ENCODE measurements at places on chromosomes 11 and 22.
A peak's percentile ranks its signal among the peaks of the same experiment; 100 is the strongest.

GRCh38 chr22:38751422-38752346 lies 4.1 kb downstream of the SUN2 start:
- DNase-seq: no peak

- DNase-seq: no peak
Measured at GRCh38 chr11:43686207-43686606, 5.7 kb downstream of the HSD17B12 start.

DNA sequence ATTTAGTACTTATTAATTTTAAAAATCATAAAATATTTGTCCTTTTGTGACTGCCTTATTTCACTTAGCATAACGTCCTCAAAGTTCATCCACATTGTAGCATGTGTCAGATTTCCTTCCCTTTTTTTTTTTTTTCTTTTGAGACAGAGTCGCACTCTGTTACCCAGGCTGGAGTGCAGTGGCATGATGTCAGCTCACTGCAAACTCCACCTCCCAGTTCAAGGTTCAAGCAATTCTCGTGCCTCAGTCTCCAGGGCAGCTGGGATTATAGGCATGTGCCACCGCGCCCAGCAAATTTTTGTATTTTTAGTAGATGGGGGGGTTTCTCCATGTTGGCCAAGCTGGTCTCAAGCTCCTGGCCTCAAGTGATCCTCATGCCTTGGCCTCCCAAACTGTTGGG lies 10.6 kb downstream of the RAB6A start:
- no peak for DNase-seq

- DNase-seq: no peak
Measured at GRCh38 chr22:47872761-47873535, 1110.5 kb downstream of the TBC1D22A start.

GRCh38 chr11:68331338-68331947 lies 19.1 kb downstream of the LRP5 start:
- no peak for DNase-seq

DNA sequence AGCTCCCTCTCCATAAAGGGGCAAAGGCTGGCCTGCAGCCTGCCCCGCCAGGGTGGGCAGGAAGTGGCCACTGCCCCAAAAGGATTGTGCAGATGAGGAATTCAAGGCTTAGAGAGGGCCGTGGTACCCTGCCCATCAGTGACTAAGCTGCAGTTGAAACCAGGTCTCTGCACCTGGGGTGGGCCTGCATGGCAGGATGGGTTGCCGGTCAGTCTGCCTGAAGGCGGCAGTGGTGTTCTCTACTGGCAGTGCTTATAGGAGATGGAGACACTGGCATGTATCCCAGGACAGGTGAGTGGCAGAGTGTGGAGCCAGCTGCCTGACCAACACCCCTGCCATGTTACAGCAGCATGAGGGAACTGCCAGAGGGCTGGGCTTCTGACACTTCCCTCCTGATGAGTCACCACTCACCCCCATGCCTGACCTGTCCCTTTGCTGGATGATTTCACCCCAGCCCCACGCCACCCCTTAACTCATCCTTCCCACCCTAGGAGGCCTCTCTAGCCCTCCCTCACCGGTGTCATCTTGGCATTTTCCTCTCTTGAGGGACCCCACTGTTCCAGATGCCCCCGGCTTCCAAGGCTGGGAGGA lies 70.2 kb upstream of the LMO1 start:
- DNase-seq: peak; percentile 38

- DNase-seq: peak; percentile 89
Measured at GRCh38 chr11:61792310-61793082, at the start of the genes FEN1 and TMEM258. Gene FEN1, plus strand, starts transcription at chr11:61792911. Its CDS starts 2,451 bp downstream, at chr11:61795362. Gene TMEM258, minus strand, starts transcription at chr11:61792599. Its CDS starts 41 bp downstream, at chr11:61792558.

DNA sequence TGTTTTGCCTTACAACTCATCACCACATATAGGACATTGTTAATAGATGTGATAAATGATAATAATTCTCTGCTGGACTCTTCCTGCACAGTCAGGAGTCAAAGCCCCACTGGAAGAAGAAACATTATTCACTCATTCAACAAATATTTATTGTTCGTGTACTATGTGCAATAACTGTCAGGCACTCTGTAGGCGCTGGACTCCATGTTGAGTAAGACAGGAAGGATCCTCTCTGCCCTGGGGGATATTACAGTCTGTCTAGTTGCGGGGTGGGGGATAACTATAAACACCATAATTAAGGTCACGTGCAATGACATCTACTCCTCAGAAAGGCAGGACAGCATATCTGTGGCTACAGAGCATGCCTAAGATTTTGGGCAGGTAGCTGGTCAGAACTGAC lies 281.1 kb downstream of the FAT3 start:
- DNase-seq: no peak

GRCh38 chr11:70067036-70067435 lies 11.1 kb upstream of the ANO1 start:
- DNase-seq: no peak

Data from brain microvascular endothelial cell (primary cell).